ENCODE measurements at places on chromosomes 4 and X.

DNA sequence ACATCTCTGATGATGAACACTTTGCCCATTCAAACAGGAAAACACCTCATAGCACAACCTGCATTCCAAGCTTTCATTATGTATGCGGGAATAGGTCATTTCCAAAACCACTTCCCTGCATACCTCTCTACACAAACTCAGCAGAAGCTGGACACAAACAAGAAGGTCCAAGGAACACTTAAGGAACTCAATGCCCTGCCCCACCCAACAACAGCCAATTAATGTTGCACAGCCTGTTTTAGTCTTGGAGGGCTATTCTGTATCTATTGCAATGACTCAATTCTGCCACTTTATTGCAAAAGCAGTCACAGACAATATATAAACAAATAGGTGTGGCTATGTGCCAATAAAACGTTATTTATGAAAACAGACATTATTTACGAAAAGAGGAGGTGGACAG lies 16.7 kb downstream of the OPHN1 start:
- no peak for DNase-seq

- DNase-seq: no peak
Observed at GRCh38 chr4:181671672-181672071, 571.5 kb upstream of the TENM3 start.

DNA sequence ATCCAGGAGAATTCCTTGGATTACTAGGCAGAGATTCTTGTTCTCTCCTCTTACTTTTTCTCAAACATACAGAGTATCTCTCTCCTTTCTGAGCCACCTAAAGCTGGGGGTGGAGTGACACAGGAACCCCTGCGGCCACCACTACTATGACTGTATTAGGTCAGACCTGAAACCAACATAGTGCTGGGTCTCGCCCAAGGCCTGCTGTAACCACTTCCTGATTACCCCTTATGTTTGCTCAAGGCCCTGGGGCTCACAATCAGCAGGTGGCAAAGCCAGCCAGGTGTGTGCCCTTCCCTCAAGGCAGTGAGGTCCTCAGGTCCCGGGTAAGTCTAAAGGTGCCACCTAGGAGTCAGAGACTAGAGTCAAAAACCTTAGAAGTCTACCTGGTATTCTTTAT lies 166.4 kb downstream of the PARM1 start:
- DNase-seq: no peak

DNA sequence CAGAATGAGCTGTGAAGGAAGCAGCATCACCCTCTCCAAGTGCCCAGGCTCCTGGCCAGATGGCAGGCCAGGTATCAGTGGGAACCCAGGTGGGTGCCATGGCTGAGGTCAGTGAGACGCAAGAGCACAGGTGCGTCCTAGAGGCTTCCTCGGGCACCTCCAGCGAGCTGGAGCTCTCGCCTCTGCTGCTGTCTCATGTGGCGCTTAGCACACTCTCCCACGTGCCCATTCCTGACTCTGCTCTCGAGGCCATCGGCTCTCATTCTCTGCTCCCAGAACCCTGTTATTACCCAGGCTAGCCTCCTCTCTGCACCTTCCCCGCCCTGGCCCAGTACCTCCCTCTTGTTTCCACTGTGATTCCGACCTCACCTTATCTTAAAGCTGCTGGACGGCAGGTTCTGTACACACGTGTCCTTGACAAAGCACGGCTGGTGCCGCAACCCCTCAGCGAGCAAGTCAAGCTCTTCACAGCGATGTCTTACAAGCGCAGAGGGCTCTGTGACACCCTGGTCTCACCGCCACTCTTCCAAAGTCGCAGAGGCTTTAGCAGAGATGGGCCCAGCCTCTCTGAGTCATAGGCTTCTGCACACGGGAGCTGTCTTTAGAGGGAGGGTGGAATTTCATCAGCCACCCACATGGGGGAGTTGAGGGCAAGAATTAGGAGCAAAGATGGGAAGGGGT lies 15.4 kb upstream of the MSANTD1 start:
- no peak for DNase-seq

GRCh38 chrX:1215123-1215823 lies 2.8 kb upstream of the CRLF2 start:
- peak; percentile 21 for DNase-seq

DNA sequence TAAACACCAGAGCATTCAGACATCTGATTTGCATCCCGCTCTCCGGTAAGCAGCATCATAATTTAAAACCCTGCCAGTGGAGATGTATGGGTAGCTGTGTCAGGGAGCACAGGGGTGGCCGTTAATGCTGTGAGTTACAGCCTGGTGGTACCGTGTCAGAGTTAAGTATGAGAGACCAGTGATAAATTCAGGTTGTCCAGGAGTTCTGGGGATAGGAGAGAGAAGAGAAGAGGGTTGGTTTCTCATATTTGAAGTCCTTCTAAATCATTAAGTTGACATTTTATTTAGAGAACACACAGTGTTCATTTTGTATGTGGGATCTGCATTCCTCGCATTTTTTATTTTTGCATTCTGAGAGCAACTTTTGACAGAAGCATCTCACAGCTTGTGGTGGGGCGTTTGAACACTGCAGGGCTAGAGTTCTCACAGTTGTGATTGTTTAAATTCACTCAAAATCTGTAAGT lies 157.6 kb downstream of the DCLK2 start:
- no peak for DNase-seq

- DNase-seq: peak; percentile 51
Observed at GRCh38 chr4:71713611-71714203, 70.2 kb downstream of the GC start.

DNA sequence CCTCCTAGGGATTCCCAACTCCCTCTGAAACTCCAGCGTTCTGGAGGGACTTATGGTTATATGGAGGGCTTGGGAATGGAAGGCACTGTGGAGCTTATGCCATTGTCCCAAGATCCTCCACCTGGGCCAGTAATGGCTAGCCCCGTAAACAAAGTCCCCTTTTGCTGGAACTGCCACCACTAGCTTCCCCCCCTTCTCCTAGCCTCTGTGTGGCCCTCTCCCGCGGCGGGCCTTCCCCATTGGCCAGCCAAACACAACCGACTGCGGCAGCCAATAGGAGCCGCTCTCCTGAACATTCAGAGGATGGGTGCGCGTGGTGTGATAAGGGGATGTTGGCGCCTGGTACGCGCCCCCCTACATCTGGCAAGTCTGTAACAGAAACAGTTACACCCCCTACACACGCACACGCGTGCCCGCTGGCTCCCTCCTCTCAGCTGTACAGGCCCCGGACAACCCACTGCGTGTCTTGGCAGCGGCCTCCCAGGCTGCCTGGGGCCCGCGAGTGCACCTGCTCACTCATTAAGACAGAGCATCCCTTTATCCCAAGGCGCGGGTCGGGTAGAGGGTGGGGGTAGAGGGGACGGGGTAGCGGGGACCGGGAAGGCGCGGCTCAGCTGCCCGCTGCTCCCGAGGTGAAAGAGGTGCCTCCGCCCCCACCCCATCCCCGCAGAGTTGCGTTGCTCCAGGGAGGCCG lies 863 bp upstream of the RAB33A start:
- DNase-seq: peak; percentile 80

- DNase-seq: no peak
Observed at GRCh38 chr4:37023504-37023903, 221.0 kb upstream of the NWD2 start.

GRCh38 chrX:12370497-12370986 lies 232.3 kb downstream of the FRMPD4 start:
- no peak for DNase-seq

GRCh38 chr4:135269125-135269890 lies 1067.7 kb upstream of the PABPC4L start:
- no peak for DNase-seq

- no peak for DNase-seq
Observed at GRCh38 chrX:50107470-50107869, 93.3 kb downstream of the AKAP4 start.

- DNase-seq: no peak
Observed at GRCh38 chr4:20615486-20616260, 84.6 kb upstream of the PACRGL start.

DNA sequence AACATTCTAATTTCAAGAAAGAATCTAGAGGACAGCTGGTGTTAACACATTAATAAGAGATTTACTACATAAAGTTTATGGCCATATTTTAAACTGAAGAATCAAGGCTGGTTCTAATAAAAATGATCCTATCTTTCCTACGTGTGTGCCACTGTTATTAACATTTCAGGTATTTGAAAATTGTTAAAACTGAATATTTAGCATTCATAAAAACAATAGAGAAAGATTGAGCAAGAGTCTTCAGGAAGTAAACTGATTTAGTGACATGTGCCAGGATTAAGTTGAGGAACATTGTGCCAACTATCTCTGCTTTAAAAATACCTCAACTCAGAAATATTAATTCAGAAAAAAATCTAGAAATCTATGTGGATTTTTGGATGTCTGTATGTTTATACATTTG lies 810.1 kb downstream of the FAT4 start:
- no peak for DNase-seq

- DNase-seq: no peak
Observed at GRCh38 chr4:15340902-15341732, 86.7 kb upstream of the C1QTNF7 start.

- DNase-seq: no peak
Observed at GRCh38 chr4:111362941-111363361, 740.1 kb upstream of the PITX2 start.

- DNase-seq: peak; percentile 48
Observed at GRCh38 chr4:184267673-184268583, 50.3 kb upstream of the ENPP6 start.

- no peak for DNase-seq
Observed at GRCh38 chr4:115113506-115114106, at the start of gene NDST4. TSS of gene NDST4 (minus strand) at chr4:115113620. CDS start at chr4:115077036, 36,584 bp downstream.

GRCh38 chr4:3661989-3662388 lies 104.2 kb upstream of the ADRA2C start:
- no peak for DNase-seq

DNA sequence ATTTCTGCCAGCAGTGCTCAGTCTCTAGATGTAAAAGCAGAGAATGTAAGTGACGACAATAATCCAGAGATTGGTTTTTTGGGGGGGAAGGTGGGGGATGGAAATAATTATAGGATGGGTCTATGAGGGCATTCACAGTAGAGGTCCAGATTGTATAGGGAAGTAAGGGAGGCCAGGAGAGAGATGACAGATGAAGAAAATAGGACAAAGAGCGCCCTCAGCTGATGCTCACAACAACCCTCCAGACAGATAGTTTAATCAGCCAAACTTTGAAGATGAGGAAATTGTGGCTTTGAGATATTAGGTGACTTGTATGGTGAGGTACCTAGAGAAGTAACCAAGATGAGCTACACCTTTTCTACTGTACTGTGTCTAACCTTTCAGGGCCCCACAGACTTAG lies 137.9 kb downstream of the MAGEB17 start:
- DNase-seq: no peak

GRCh38 chrX:66022632-66023384 lies 17.1 kb downstream of the VSIG4 start:
- DNase-seq: no peak

GRCh38 chrX:129359269-129359668 lies 164.0 kb downstream of the SMARCA1 start:
- DNase-seq: no peak

- no peak for DNase-seq
Observed at GRCh38 chr4:188423039-188423438, 283.8 kb downstream of the TRIML1 start.

DNA sequence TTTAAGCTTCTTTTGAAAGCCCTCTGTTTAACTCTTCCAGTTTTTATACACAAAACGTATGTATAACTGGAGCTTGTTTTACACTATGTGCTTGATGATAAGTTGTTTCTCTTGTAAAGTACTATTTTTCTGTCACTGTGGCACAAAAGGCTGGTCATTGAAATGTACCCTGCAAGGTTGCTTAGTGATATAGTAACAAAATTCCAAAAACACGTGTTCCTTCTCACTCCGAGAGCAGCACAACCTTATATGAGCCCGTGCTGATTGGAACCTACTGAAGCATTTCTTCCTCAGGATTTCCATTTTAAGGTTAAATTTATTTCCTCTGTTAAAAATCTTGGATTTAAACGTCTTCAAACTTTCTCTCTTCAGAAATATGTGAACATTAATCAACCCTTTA lies 772.9 kb upstream of the TENM3 start:
- DNase-seq: no peak

GRCh38 chr4:156201050-156201449 lies 247.4 kb upstream of the CTSO start:
- no peak for DNase-seq

GRCh38 chr4:184146951-184147350 lies 70.7 kb downstream of the ENPP6 start:
- DNase-seq: no peak

- DNase-seq: no peak
Observed at GRCh38 chr4:169416461-169416860, 145.7 kb upstream of the SH3RF1 start.

DNA sequence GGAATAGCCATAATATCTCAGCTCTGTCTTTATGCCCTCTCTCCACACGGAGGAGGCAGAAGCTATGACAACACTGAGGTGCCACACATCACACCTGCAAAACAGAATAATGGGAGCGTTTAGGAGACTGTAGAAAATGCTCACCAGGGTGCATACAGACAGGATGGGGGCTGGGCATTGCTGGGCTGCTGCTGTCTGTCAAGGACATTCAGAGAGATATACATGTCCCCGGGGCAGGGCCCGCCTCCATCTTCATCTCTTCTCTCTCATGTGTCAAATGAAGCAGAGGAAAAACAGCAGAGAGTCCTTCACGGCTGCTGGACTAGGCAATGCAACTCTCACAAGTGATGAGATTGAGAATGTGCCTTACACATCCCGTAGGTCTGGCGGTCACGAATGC lies 65.3 kb upstream of the DHRSX start:
- DNase-seq: no peak

- DNase-seq: no peak
Observed at GRCh38 chr4:92299152-92299551, 4.6 kb upstream of the GRID2 start.

DNA sequence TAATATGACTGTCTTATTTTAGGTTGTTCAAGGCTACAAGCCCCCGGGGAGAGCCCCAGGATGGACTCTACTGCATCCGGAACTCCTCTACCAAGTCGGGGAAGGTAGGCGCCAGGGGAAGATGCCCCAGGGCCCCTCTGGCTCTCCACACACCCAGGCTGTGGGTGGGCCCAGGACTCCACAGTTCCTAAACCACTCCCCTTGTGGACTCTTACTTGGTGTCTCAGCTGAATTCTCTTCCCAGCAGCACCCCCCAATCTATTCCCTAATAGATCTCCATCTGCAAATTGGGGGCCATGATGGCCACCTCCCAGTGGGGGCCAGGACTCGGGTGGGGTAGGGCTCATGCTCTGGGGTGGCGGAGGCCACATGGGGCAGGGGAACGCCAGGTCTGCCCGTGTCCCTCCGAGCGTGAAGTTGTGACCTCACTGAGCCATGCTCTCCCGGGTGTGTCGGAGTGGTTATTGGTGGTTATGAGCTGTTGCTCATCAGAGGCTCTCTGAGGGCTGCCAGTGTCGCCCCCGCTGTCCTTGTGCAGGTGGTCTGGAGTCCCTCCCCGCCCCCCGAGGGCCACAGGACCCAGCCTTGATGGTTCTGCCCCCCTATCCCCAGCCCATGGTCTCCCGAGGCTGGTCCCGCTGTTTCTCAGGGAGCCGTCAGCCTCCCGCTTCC lies 11.2 kb upstream of the ADD1 start:
- DNase-seq: no peak
